ENCODE measurements at places on chromosomes 16 and 17. TPM values are rescaled to one million over a fixed set of nuclear protein-coding genes. Genes with fewer than 3 reads are reported as not detected.

Gene CISD3
- total RNA-seq = 18.8 TPM

Gene SLC52A1
- not detected for total RNA-seq

Gene TLCD2
- 9.5 TPM for total RNA-seq

Gene HOXB5
- total RNA-seq = 5.9 TPM

Gene PRSS21
- total RNA-seq = not detected

DNA sequence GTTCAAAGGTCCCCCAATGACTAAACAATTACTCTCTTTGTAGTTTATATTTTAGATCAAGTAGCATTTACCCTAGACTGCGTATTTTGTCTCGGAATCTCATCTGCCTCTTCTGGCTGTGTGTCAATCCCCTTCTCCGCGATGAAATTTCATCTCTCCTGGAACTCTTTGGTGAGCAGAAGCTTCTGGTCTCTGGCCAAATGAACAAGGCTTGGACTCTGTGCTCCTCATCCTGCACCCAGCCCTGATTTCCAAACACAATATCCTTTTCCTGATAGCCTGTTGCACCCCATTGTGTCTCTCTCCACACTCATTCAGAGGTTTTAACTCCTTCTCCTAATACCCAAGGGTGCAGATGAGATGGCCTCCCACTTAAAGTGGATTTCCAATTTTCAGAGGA, 609.4 kb upstream of the CDH5 start:
- no peaks in the 10 kb centered on the region for H3K36me3 ChIP-seq
- DNase-seq = no peak
- H3K27ac ChIP-seq = no peak overlapping the region

GRCh38 chr16:28064706-28065249, 1.3 kb upstream of the GSG1L start:
- H3K36me3 ChIP-seq = no peaks in the 10 kb centered on the region
- no peaks in the 10 kb centered on the region for H3K4me1 ChIP-seq
- H3K27me3 ChIP-seq = no peaks in the 10 kb centered on the region
- H3K27ac ChIP-seq = no peak overlapping the region
- peak; percentile 13 for DNase-seq

- no peaks in the 10 kb centered on the region for H3K36me3 ChIP-seq
- no peaks in the 10 kb centered on the region for H3K27me3 ChIP-seq
- no peaks in the 10 kb centered on the region for H3K4me1 ChIP-seq
- H3K4me3 ChIP-seq = no peak overlapping the region
Observed at GRCh38 chr17:16906680-16907079, 65.2 kb downstream of the TNFRSF13B start.

DNA sequence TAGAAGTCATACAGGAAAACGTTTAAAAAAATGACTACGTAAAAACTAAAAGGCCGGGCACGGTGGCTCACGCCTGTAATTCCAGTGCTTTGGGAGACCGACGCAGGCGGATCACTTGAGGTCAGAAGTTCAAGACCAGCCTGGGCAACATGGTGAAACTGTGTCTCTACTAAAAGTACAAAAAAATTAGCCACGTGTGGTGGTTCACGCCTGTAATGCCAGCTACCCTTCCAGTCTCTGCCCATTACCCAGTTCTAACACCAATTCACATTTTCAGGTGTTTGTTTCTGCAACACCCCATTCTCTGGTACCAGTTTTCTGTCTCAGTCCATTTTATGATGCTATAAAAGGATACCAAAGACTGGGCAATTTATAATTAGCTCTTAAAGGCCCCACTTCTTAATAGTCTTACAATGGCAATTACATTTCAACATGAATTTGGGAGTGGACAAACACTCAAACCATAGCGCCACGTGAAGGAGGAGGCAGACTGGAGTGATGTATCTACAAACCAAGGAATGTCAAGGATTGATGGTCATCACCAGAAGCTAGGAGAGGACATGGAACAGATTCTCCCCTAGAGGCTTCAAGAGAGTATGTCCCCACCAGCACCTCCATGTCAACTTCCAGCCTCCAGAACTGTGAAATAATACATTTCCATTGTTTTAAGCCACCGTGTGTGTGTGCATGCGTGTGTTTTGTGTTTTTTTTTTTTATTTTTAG, 791 bp upstream of the C17orf75 start:
- no peaks in the 10 kb centered on the region for H3K36me3 ChIP-seq
- H3K27ac ChIP-seq = no peak overlapping the region
- no peaks in the 10 kb centered on the region for H3K27me3 ChIP-seq
- DNase-seq = no peak
- peak overlapping the region; percentile 57 for H3K4me3 ChIP-seq
- H3K4me1 ChIP-seq = no peaks in the 10 kb centered on the region

DNA sequence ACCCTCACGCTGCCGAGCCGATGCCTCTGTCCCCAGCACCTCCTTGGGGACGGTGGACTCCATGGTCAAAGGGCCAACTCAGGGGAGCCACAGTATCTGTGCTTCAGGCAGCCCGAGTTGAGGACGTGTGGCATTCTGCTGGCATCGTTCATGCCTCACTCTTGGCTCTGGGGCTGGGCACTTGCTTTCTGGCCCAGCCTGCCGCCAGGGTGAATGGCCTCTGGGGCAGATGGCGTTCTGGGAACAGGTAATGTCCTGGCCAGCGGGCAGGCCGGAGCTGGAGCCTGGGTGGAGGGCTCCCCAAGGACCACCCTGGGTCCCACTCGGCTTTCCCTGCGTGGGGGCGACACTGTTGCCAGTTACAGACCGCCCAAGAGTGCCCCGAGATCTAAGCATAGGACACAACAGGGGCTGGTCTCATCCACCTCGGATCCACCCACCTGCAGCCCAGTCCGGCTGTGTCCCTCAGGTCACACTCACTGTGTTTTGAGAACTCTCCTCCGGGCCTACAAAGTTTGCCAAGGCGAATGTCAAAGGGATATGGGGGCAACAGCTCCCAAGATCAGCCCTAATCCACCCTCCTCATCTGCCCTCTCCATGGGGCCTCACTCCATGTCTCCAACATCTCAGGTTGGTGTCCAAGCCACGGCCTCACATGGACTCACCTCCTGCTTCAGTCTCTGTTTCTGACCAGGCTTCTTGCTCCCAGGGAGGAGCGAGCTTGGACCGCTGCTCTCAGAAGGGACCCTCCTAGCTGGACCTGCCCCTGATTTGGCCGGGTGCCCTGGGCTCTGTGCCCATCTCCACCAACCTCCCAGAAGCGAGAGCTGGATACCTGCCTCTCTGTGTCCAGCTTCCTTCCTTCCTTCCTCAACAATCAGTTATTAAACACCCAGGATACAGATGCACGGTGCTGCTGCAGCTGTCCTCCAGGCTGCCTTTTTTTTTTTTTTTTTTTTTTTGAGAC, 60.8 kb downstream of the TMEM235 start:
- no peaks in the 10 kb centered on the region for H3K27me3 ChIP-seq
- no peaks in the 10 kb centered on the region for H3K4me1 ChIP-seq
- no peaks in the 10 kb centered on the region for H3K36me3 ChIP-seq
- DNase-seq = no peak

GRCh38 chr16:380762-381011, 1.1 kb downstream of the PGAP6 start:
- H3K27me3 ChIP-seq = no peaks in the 10 kb centered on the region
- H3K36me3 ChIP-seq = no peaks in the 10 kb centered on the region
- no peaks in the 10 kb centered on the region for H3K4me1 ChIP-seq
- DNase-seq = no peak
- no peak overlapping the region for H3K27ac ChIP-seq

DNA sequence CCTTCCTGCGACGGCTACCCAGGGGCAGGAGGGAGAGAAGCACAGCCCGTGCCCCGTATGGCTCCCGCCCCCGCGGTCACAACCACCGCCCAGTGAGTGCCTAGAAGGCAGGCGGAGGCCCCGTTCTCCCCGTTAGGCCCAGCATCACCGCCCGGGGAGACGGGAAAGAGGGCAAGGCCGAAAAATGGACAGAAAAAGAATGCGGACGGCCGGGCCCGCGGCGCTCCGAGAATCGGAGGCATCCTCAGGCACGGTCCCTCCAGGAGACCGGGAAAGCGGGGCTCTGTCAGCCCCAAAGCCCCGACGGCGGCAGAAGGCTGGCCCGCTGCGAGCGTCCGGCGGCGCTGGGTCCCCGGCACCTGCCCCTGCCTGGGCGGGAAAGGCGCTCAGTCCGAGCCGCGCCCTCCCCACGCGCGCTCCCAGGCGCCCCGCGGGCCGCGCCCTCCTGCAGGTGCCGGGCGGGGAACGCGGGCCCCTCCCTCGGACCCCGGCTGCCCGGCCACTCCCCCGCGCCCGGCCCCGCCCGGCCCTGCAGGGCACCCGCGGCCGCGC, 407 bp downstream of the MCRIP1 start:
- H3K36me3 ChIP-seq = no peaks in the 10 kb centered on the region
- DNase-seq = no peak
- no peaks in the 10 kb centered on the region for H3K4me1 ChIP-seq
- H3K27me3 ChIP-seq = no peaks in the 10 kb centered on the region
- peak overlapping the region; percentile 41 for H3K27ac ChIP-seq

- H3K4me3 ChIP-seq = no peak overlapping the region
- no peak for DNase-seq
- H3K27ac ChIP-seq = no peak overlapping the region
- no peaks in the 10 kb centered on the region for H3K4me1 ChIP-seq
- H3K36me3 ChIP-seq = no peaks in the 10 kb centered on the region
- H3K27me3 ChIP-seq = no peaks in the 10 kb centered on the region
Observed at GRCh38 chr17:41500131-41500911, 5.1 kb downstream of the KRT13 start.

GRCh38 chr16:47888142-47888541, 267.7 kb downstream of the ABCC12 start:
- DNase-seq = no peak
- no peak overlapping the region for H3K27ac ChIP-seq
- H3K27me3 ChIP-seq = no peaks in the 10 kb centered on the region
- H3K4me1 ChIP-seq = no peaks in the 10 kb centered on the region
- H3K36me3 ChIP-seq = no peaks in the 10 kb centered on the region

DNA sequence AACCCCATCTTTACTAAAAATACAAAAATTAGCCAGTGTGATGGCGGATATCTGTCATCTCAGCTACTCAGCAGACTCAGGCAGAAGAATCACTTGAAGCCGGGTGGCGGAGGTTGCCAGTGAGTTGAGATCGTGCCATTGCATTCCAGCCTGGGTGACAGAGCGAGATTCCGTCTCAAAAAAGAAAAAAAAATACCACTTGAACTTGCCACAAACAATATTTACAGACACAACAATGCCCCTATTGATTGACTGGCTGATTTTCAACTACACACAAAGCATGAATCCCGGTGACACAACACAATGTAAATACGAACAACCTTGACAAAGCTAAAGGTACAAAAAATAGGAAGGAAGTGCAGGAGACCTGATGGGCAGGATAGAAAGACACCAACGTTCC, 49.3 kb downstream of the NXN start:
- no peaks in the 10 kb centered on the region for H3K36me3 ChIP-seq
- DNase-seq = no peak
- H3K4me1 ChIP-seq = no peaks in the 10 kb centered on the region

DNA sequence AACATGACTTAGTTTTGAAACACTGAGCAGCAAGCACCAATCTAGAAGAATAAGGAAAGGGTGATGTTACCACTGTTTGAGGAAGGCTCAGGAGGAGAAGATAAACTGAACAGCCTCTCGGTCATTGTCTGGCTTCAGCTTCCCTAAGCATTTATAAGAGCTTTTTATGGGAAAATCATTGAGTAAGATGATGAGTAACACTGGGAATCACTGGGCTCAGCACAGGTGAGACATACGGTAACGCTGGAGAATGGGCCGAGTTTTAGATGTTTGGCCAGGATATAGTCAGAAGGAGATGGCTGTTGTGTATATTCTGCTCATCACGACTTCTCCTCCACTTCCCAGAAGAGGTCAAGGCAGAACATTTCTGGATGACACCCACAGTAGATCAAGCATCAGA, 42.2 kb upstream of the ALOX12 start:
- no peaks in the 10 kb centered on the region for H3K27me3 ChIP-seq
- H3K4me3 ChIP-seq = no peak overlapping the region
